ENCODE measurements at places on chromosomes 5 and 9. TPM values are rescaled to one million over a fixed set of nuclear protein-coding genes. Genes with fewer than 3 reads are reported as not detected.

The CHD1 gene
- polyA plus RNA-seq: 15.1 TPM

The BAAT gene
- 0.08 TPM for polyA plus RNA-seq

The EPB41L4A gene
- 0.30 TPM for polyA plus RNA-seq

The C9 gene
- polyA plus RNA-seq: not detected

The SH3TC2 gene
- polyA plus RNA-seq: not detected

The CEL gene
- 0.15 TPM for polyA plus RNA-seq

The N4BP3 gene
- polyA plus RNA-seq: 0.30 TPM

The FAM153A gene
- polyA plus RNA-seq: 2.0 TPM

The SURF6 gene
- polyA plus RNA-seq: 2.3 TPM

The COL23A1 gene
- not detected for polyA plus RNA-seq

The FOXD4L5 gene
- not detected for polyA plus RNA-seq

The IFNA14 gene
- not detected for polyA plus RNA-seq

The RGS7BP gene
- polyA plus RNA-seq: not detected

The SETX gene
- polyA plus RNA-seq: 10.1 TPM

The PTPA gene
- 10.8 TPM for polyA plus RNA-seq

The SLC46A2 gene
- not detected for polyA plus RNA-seq

The IFNA1 gene
- polyA plus RNA-seq: not detected

The PTGR1 gene
- not detected for polyA plus RNA-seq

The LYRM7 gene
- 7.0 TPM for polyA plus RNA-seq

The FBN2 gene
- not detected for polyA plus RNA-seq

The SLC45A2 gene
- not detected for polyA plus RNA-seq

The LECT2 gene
- polyA plus RNA-seq: not detected

The NR2F1 gene
- not detected for polyA plus RNA-seq

Measured in CD4-positive, alpha-beta memory T cell (primary cell).